Uterus (tissue), 4 donors: ENCODE measurements at places on chromosomes 1 and 21.
A peak's percentile ranks its signal among the peaks of the same experiment; 100 is the strongest.

- DNase-seq = no peak
Measured at GRCh38 chr1:174469687-174470086, 21.9 kb downstream of the GPR52 start.

DNA sequence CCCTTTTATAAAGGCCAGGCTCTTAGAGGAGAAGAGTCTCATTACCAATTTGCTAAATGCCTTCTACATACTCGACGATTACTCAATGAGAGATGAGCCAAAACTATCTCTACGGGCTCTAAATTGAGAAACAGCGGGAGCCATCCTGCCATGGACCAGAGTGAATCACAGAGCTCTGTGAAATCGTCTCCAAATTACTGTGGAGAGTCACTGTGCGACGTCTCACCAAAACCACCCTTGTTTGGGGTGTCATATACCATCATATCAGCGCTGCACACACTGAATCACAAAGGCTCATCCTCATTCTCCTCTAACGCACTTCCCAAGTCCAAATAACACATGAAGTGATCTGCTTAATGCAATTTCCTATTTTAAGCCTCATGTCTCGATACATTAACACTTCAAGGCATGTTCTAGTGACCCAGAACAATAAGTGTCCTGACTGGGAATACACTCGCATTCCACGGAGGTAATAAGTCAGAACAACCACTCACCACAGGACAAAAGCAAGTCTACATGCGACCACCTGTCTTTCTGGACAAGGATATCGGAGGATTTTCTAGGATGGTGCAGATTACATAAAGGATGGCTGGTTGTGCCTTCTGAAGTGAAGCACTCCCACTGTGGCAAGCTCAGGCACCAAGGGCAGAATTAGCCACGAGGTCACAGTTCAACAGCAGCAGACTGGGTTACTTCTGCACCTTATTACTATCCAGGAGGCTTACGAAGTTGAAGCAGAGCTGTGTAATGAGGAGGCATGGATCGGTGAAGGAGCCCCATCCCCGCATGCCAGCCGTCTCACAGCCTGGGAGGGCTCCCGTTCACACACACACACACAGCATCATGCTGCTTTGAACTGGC lies 44.3 kb downstream of the NID1 start:
- no peak for DNase-seq

DNA sequence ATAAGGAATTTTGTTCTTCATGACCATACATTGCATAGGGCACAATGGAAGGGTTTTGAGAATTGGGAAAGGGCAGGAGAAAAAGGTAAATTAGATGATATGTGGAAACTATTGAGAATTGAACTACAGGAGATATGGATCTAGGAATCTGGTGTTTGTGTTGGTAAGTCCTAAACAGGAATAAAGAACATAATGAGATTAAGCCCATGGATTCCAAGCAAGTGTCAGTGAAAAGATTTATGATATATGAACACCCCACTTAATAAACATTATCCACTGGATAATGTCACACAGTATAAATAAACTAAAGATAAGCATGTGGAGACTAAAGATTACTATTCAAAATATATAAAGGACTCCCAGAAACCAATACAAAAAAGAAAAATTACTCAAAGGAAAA lies 98.2 kb downstream of the TNFSF18 start:
- no peak for DNase-seq

GRCh38 chr1:33643216-33643615 lies 170.8 kb downstream of the ZSCAN20 start:
- DNase-seq = no peak

DNA sequence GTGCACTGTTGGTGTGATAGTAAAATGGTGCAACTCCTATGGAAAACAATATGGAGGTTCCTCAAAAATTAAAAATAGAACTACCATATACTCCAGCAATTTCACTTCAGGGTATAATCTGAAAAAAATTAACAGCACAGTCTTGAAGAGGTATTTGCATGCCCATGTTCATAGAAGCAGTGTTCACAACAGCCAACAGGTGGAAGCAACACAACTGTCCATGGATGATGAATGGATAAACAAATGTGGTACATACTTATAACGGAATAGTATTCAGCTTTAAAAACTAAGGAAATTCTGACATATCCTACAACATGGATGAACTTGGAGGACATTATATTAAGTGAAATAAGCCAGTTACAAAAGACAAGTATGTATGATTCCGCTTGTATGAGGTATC lies 8.2 kb downstream of the TTLL7 start:
- no peak for DNase-seq

DNA sequence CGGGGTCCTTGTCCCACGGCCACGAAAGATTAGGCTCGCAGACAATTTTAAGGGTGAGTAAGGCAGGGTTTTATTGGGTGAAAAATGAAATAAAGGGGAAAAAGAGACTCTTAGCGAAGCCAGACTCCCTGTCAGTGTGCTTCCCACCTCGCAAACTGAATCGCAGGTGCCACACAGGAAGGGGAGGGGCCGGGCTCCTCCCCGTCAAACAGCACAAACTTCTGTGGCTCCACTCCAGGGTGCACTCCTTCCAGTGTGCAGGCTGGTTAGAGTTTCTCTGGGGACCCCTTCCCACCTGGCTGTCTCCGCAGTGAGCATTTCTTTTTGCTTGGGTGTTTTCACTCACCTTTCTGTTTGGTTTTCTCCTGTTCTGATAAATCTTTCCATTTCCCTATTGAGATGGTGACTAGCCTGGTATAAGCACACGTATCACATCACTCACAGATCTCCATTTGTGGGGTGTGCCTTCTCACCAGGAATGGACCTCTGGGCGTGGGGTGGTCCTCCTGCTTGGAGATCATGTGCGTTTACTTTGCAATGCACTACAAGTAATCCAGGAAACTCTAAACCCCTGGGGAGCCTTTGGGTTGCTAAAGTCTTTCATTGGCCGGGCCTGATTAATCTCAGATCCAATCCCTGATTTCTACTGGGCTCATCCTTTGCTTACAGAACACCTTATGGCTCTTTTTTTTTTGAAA lies 37.6 kb upstream of the GALNT2 start:
- DNase-seq = no peak

- peak; percentile 54 for DNase-seq
Measured at GRCh38 chr1:24438423-24438901, 22.9 kb downstream of the NIPAL3 start.

- DNase-seq = no peak
Measured at GRCh38 chr1:91759076-91759475, 126.9 kb downstream of the TGFBR3 start.

GRCh38 chr1:243903041-243903440 lies 53.0 kb upstream of the AKT3 start:
- no peak for DNase-seq

- DNase-seq = no peak
Measured at GRCh38 chr1:185823467-185823866, 89.3 kb downstream of the HMCN1 start.

- DNase-seq = no peak
Measured at GRCh38 chr1:197546989-197547388, 228.3 kb downstream of the DENND1B start.

DNA sequence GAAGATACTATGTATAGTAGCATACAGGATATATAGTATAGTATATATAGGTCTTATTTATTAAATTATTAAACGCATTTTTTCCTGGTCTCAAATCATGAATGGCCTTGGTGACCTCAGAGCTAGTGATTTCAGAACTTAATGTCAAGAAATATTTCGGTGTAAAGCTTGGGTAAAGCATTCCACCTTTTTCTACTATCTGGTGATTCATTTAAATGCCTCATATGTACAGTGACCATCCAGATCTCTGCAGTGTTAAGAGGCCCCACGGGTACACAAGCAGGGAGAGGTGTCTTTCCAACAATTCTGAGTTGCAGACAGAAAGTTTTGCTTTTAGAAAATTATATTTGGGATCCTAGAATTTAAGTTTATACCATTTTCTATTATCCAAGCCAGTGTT lies 626.5 kb downstream of the PTPRC start:
- no peak for DNase-seq

DNA sequence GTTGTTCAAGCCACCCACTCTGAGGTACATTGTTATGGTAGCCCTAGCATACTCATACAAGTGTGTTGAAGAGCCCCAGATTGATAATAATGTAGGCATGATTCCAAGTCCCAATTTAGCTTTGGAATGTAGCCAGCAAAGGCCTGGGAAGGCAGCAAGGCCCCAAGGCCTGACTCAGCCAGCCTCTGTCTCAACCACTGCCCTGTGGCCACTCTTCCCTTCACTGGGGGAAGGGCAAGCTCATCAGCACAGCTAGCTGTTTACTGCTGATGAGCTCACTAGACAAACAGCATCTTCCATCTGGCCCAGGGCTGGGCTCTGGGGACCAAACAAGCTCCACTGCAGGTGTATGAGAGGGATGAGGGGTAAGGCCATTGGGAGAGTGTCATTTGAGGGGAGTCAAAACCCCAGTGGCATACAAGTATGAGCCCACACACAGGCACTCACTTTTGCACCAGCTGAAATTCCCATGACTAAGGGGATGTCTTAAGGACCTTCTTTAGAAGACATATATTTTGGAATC lies 2.2 kb upstream of the IRF6 start:
- no peak for DNase-seq

GRCh38 chr1:43977376-43978263 lies 1.4 kb upstream of the B4GALT2 start:
- no peak for DNase-seq

- no peak for DNase-seq
Measured at GRCh38 chr1:8667869-8668594, 149.4 kb downstream of the RERE start.

DNA sequence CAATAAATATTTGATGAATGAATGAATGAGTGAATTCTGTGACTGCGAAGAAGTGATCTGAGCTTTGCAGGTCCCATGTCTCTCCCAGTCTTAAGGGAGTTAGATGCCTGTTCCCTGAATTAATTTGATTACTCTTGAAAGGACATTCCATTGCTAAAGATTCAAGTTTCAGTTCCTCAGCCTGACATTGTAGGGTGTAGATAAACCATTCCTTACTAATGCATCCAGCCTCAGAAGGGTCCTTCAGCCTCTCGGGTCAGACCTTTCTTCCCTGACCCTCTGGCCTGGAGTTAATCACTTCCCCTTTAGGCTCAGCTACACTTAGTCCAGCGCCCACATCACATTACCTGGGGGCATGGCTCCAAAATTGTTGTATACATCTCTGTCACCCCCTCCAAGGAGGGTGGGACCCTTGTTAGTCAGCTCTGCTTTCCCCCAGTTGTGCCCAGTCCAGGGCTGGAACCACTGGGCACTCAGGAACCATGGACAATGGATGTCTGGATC lies 2.6 kb downstream of the INSRR start:
- DNase-seq = no peak

GRCh38 chr1:173529106-173529505 lies 52.0 kb downstream of the PRDX6 start:
- no peak for DNase-seq

GRCh38 chr1:164589961-164590507 lies 31.1 kb downstream of the PBX1 start:
- DNase-seq = no peak

- DNase-seq = no peak
Measured at GRCh38 chr1:5333291-5333690, 658.9 kb downstream of the NPHP4 start.

GRCh38 chr1:231931846-231932454 lies 305.4 kb downstream of the DISC1 start:
- no peak for DNase-seq
